ENCODE measurements at places on chromosomes 13 and 19.

GRCh38 chr13:99390601-99391000 is 83.4 kb upstream of the GPR183 start:
- DNase-seq = no peak

- no peak for DNase-seq
These were observed 13.7 kb downstream of the PVR start for GRCh38 chr19:44657211-44657921.

GRCh38 chr19:15291548-15292021 is 40.8 kb downstream of the BRD4 start:
- DNase-seq = no peak

GRCh38 chr13:25816239-25816638 is 235.6 kb downstream of the SHISA2 start:
- no peak for DNase-seq
